ENCODE measurements at places on chromosomes 1 and 21.

- DNase-seq, result no peak
Observed at GRCh38 chr1:2429780-2430591, 17.6 kb upstream of the PEX10 start.

DNA sequence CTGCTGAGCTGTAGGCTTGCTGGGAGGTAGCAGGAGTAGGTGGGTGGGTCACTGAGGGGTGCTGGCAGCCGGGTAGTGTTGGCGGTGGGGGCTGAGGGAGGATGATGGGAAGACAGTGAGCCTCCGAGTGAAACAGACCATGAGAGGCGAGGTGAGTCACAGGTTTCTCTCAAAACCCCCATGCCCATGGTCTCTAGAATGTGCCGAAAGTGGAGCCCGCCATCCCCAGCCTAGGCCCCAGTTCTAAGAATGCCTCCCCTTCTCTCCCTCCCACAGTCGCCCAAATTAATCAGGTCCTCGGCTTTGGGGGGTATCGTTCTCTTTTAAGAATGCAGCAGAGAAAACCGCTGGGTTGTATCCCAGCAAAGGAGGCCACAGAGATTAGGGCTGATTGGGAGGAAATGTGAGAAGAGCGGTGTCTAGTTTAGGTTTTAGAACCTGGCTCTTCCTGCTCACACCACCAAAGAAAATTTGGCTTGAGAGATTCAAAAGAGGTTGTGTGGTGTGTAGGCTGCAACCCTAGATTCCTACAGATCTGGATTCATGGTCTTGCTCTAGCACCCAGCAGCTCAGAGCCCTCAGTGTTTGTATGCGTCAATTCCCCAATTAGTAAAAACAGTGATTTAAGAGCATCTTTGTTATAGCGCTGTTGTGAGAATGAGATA lies 27.7 kb upstream of the IL19 start:
- no peak for DNase-seq

GRCh38 chr1:206035027-206035426 lies 11.3 kb upstream of the CTSE start:
- DNase-seq, result no peak

DNA sequence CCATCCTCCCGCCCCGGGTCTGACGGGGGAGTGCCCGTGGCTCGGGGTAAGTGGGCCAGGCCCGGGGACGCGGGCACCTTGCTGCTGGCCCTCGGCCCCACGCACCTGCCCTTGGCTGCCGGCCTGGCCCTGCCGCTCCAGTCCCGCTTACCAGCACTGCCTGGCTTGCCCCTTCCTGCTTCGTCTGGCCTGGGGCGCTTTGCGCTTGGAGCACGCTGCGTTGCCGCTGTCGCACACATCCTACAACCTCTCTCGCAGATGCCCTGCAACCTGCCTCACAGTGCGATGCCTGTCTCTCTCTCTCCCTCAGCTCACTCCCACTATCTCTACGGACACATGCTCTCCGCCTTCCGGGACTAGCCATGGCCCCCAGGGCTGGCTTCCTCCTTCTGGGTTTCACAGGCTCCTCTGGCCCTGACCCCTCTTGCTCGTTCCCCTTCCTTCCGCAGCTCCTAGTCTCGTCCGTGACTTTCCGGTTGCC lies 9.7 kb downstream of the MYOG start:
- DNase-seq, result no peak

DNA sequence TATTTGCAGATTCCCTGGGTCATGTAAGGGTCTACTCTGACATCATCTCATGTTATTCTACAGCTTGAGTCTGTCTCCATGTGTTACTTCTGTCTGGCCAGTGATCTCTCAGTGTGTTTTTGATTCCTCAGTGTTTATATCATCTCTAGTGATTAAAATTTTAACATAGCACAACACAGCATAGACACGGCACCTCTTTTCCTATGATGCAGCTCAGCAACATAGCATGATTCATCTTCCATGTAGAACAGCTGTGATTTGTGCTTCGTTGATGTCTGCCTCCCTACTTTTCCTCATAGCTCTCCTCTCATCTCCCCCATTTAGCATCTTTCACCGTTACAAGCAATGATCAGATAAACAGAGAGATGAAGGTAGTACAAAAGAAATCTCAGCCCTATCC lies 163.9 kb upstream of the DPT start:
- no peak for DNase-seq

- DNase-seq, result no peak
Observed at GRCh38 chr1:230922620-230923019, 54.3 kb upstream of the C1orf198 start.

- no peak for DNase-seq
Observed at GRCh38 chr1:230549625-230550024, 92.7 kb upstream of the COG2 start.

GRCh38 chr1:8147956-8148355 lies 121.8 kb upstream of the ERRFI1 start:
- no peak for DNase-seq

DNA sequence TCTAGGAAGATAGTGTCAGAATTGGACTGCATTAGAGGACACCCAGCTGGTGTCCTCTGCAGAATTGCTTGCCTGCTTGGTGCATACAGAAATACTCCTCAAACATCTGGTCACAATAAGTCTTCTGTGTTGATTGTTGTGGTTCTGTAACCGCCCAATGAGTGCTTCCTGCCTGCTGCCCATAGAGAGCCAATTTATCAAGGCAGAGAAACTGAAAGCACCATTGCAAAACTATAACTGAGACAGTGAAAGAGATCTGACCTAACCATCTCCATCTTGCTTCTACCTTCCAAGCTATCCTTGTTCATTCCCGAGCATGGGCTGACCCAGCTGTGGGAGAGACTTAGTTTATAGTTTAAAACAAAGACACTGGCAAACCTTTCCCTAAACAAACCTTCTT lies 462.4 kb upstream of the RGS18 start:
- DNase-seq, result no peak

DNA sequence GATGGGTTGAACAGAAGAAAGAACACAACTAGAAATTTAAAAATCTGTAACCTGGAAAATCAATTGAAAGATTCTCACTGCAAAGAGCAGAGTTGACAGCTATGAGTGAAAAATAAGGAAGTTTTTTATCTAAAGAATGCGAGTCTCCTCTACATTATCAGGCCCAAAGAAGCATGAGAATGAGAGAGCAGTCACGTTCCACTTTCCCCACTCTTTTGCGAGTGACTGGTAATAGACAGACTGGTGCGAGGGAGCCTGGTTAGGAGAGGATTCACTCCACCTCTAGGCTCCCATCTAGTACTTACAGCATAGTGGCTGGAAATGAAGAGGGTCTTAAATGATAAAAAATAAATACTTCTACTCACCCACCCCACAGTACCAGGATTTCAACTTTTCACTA lies 52.0 kb downstream of the PRDX6 start:
- DNase-seq, result no peak

DNA sequence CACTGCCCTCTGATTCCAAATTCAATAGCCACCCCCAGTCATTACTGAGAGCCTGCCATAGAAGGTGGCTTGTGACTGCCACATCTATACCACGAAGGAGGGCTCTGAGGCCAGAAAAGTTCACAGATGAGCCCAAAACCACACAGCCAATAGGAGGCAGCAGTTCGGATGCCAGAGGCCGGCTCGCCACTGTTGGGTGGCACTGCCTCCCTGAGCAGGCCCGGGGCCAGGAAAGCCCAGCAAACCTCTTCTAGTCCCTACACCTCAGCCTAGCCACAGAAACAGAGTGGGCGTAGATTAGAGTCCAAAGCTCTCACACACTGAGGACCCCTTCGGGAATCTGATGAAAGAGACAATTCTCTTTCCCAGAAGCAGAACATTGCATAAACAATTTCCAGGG lies 5.9 kb upstream of the CAMK2N1 start:
- no peak for DNase-seq

GRCh38 chr1:93566227-93566626 lies 115.4 kb downstream of the BCAR3 start:
- DNase-seq, result no peak

- DNase-seq, result no peak
Observed at GRCh38 chr1:69410893-69411292, 156.8 kb upstream of the LRRC7 start.

- DNase-seq, result no peak
Observed at GRCh38 chr1:8121261-8122159, 95.4 kb upstream of the ERRFI1 start.

All from NCI-H2081 treated with DMSO at 0.1 percent for 48 hours (cell line).